ENCODE measurements at places on chromosomes 7 and 10.
A peak's percentile ranks its signal among the peaks of the same experiment; 100 is the strongest.

DNA sequence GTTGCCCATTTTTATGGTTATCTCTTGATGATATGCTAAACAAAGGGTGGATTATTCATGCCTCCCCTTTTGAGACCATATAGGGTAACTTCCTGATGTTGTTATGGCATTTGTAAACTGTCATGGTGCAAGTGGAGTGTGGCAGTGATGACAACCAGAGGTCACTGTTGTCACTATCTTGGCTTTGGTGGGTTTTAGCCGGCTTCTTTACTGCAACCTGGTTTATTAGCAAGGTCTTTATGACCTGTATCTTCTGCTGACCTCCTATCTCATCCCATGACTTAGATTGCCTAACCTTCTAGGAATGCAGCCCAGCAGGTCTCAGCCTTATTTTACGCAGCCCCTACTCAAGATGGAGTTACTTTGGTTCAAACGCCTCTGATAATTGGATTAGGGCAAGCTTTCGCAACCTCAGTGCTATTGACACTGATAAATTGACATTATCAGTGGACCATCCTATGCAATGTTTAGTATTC lies 36.9 kb downstream of the BAG3 start:
- DNase-seq: no peak

DNA sequence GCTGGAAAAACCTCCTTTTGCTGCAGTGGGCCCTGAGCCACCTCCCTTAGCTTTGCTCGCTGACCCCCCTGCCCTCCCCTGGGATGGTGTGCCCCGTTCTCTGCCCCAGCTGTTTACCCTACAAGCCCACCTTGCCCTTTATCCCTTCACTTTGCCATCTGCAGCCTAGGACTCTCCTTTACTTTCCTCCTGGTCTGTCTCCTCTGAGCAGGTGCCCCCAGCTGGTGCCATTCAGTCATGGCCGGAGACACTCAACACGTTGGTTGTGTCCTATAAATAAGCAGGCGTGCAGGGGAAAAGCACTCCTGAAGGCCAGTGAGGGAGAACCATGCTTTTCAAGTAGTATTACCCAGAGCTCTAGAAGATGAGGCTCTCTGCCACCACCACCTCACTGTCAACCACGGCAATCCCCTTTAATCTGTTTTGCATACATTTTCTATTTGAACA lies 6.1 kb downstream of the RASSF4 start:
- DNase-seq: peak; percentile 20

DNA sequence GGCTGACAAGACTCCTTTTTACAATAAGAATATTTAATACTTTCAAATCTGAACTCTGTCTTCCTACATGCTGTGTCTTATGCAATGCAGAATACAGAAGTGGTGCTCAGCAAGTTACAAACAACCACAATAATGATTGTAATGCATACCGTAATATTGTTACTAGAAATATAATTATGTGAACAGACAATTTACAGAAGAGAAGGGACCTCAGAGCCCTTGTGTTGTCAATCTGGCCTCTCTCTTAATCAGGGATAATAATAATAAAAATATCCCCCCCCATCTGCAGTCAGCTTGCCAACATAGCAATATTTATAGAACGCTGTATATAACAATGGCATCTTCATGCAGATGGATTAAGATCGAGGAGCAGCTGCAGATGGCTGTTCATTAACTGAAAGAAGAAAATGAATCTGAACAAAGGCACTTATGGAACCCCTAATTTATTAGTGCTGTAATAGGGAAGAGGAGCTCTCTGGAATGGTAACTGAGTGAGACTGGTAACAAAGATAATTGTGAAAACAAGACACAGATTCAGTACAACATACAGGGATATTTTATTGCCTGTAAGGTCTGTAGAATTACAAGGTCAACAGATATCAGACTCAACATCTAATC lies 106.3 kb downstream of the TMEM26 start:
- DNase-seq: no peak

DNA sequence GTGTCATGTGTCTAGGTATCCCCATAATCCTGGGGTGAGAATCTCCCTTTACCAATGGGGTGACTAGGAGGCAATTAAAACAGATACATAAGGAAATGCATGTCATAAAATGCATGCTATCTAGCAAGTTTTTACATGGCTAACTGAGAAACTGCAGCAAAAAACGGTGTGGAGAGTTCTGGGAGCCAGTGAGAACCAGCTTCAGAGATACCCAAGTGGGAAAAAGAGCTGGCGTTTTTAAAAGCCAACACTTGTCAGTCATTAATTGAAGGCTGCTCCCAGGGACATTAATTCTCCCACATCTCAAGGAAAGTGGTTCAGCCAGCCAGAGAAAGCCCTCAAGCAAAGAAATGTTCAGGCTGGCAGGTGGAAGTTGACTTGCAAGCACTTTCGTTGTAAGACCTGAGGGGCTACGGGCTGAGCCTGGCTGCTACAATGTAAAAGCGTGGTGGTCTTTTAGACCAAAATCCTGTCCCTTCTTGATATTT lies 28.1 kb downstream of the ST8SIA6 start:
- no peak for DNase-seq

DNA sequence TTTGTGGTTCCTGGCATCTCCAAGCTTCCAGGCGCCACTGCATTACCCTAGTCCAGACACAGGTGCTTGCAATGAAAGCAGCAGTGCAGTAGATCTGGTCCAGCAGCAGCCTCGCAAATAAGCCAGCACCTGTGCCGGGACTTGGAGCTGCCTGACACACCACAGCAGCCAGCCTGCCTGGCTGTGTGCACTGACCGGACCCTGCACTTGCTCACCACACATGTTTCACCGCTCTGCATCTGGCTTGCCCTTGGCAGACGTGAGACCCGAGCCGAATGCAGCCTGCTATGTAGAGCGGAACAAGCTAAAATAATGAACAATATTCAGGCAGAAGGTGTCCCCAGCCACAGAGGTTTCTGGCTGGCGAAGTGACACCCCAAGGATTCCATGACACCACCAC lies 123.6 kb upstream of the POM121L12 start:
- DNase-seq: no peak

DNA sequence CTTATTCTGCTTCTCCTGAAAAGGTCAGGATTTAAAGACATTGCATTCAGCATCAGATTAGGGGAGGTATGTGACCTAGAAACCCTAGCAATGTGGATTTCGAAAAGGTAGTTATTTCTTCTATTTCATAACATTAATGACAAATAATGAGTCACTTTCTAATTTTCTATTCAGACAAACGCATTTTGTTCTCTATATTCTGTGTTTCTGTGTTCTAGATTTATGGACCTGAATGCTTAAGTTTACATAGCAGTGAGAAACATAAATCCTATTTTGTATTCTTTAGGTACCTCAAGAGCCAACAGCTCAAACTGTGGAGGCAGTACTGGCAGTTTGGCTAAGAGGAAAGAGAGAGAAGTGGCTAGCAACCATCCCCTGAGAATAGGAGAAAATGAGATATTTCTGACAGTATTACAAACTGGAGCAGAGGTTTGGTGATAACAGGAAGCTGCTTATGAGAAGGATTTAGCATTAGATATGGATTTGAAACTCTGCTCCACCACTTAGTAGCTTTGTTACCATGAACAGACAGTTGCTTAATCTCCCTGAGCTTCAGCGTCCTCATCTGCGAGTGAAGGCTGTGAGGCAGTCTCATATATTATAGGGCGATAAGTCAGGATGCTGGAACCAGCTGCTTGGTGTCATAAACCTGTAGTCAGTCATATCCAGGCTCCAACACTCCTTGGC lies 28.2 kb downstream of the CDK14 start:
- no peak for DNase-seq

DNA sequence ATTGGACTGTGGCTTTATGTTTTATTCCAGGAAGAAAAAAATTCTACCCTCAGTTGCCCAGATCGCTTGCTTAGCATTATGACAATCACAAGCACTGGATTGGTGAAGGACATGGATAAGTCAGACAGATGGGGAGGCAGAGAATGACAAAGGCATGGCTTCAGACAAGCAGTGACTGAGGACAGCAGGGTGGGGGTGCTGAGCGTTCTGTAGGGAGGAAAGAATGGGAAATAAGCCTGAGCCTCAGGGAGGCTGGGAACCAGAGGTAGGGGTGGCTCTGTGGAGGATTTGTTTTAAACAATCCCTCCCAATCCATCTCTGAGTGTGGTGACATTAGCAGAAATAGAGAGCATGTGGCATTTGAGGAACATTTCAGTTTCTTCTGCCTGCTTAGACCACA lies 896.9 kb downstream of the CCSER2 start:
- no peak for DNase-seq
